GM23338 (cell line): ENCODE measurements at places on chromosomes 7 and 10. TPM values are rescaled to one million over a fixed set of nuclear protein-coding genes. Genes with fewer than 3 reads are reported as not detected.
A peak's percentile ranks its signal among the peaks of the same experiment; 100 is the strongest.

DNA sequence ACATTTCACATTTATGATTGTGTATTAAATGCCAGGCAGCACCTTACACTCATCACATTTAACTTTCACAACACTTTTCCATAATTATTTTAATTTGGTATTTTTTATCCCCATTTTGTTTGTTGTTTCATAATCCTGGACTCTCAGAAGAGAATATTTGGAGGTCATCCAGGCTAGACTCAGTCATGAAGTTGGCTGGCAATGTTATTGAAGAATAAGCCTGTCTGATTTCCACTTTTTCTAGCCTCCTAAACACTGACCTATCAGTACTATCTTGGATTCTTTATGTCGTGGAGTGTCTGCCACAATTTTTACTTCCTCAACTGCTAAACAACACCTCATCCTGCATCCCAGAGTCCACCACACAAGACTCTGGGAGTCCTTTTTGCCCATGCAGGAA, 372.3 kb upstream of the NRP1 start:
- DNase-seq, result no peak

GRCh38 chr7:103632005-103632639, 186.1 kb upstream of the SLC26A5 start:
- DNase-seq, result no peak

DNA sequence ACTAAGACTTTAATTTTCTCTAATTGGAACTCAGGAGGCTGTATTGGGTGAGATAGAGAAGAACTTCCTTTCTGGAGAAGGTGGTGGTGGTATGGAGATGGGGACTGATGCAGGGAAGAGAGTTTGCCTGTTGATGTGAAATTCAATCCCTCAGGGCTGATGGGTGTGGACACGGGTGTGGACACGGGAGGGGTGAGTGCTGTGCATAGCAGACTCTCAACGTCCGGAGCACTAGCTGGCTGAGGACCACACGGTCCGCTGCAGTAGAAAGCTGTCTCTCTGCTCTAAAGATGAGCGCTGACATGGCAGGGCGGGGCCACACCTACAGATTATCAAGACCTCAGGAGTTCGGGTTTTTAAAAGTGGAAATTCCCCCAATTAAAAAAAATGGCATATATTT, 148.5 kb upstream of the PITRM1 start:
- no peak for DNase-seq

The WASL gene
- 45.3 and 57.0 TPM in 2 replicates for total RNA-seq

GRCh38 chr10:66228887-66229286, 696.9 kb upstream of the LRRTM3 start:
- no peak for DNase-seq

DNA sequence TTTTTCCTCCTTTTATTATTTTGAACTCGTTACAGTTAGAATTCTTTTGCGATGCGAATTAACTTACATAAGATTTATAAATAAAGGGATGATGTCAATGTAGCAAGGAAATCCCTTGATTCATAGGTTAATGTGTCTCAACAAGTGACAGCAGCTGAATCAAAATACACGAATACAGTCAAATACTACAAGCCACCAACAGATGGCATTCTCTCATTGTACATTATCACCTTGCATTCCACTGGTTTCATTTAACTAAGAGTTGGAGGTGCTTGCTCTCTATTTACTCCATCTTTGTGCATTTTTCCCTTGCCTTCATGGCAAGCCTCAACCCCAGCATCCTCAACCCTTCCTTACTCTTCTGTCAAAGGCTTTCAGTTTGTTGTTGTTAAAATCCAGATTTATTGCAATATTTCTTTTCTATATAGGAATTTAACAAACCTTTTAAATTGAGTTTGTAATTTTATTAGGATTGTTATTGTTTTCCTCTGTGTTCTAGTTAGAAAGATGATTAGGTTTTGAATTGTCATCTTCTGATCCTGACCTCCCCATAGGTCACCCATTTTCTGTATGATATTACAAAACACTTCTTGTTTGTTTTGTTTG, 78.3 kb downstream of the SLC25A40 start:
- DNase-seq, result peak; percentile 81

DNA sequence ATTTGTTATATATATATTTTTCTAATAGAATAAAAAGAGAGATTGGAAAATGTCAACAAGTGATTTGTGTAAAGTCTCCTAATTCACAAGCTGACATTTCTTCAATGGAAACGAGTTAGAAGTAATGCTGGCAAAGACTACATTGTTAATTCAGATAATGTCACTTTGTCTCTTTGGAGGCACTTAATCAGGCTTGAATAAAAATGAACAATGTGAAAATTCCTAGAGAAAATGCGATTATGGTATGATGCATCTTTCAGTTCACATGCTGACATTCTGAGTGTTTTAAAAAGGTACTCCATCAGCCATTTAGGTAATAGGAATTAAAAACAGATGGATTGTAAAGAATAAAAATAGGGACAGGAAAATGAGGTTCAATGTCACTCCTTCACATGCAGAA, 100.1 kb downstream of the SLC13A1 start:
- DNase-seq, result no peak

GRCh38 chr7:128067983-128068382, 36.7 kb upstream of the LRRC4 start:
- no peak for DNase-seq

DNA sequence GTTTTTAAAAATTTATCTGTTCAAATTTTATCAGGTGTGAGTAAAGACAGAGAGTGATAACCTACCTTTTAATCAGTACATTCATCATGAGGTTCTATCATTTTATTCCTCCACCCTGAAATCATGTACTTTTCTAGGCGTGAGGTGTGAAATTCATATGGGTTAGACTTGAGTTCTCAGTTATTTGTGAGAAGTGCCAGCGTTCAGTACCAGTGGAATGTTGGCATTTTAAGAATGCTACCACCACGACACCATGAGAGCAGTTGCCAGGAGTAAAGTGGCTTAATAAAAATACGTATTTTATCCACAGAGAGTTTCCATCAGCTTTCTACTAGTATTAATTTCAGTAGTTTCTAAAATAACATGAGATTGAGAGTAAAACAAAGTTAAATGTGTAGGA, 104.1 kb upstream of the FERD3L start:
- peak; percentile 2 for DNase-seq

The SPDYE8 gene
- not detected in 2 replicates for total RNA-seq

GRCh38 chr10:77771450-77771849, 133.8 kb upstream of the KCNMA1 start:
- no peak for DNase-seq

DNA sequence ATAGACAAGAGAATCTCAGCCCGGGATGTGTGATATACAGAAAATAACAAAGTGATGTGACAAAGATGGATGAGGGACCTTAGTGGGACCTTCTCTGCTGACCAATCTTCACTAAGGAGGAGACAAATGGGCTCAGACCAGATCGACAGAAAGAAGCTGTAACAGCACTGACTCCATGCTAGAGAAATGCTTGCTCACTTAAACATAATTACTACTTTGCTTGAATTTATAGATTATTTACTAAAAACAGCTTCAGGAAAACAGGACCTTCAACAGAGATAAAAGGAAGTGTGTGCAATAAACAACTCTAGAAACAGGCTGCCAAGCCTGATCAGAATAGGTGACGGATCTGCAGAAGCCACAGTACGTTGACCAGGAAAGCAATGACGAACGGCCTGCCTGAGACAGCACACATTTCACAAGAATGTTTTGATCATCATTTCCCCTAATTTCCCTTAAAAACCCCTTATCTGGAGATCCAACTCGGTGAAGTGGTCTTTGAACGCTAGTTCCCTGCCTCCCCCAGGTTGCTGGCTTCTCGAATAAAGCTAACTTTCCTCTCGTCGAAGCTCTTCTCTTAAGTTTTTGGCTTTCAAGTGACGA, 98.4 kb upstream of the STEAP1B start:
- DNase-seq, result no peak

- no peak for DNase-seq
Observed at GRCh38 chr7:22842973-22843372, 20.3 kb upstream of the TOMM7 start.

- no peak for DNase-seq
Observed at GRCh38 chr10:119783665-119784027, 57.8 kb downstream of the INPP5F start.

DNA sequence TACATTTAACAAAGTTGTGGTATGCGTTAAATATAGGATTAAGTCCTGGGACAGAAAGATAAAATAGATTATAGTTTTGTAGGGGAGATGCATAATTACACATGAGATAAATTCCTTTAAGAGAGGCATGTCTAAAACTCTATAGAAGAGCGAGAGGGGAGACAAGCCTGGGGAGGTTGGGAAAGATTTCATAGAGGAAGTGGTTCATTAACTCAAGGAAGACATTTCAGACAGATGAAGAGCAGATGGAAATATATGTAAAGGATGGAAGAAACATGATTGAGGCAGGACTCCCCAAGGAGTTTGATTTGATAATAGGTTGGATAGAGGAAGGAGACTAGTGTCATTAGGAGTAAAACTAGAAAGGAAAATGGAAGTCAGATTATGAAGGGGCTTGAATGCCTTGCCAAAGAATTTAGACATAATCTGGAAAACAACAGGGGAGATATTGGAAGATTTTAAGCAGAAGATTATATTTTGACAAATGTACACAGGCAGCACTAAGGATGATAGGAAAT, 96.1 kb downstream of the PHTF2 start:
- no peak for DNase-seq

DNA sequence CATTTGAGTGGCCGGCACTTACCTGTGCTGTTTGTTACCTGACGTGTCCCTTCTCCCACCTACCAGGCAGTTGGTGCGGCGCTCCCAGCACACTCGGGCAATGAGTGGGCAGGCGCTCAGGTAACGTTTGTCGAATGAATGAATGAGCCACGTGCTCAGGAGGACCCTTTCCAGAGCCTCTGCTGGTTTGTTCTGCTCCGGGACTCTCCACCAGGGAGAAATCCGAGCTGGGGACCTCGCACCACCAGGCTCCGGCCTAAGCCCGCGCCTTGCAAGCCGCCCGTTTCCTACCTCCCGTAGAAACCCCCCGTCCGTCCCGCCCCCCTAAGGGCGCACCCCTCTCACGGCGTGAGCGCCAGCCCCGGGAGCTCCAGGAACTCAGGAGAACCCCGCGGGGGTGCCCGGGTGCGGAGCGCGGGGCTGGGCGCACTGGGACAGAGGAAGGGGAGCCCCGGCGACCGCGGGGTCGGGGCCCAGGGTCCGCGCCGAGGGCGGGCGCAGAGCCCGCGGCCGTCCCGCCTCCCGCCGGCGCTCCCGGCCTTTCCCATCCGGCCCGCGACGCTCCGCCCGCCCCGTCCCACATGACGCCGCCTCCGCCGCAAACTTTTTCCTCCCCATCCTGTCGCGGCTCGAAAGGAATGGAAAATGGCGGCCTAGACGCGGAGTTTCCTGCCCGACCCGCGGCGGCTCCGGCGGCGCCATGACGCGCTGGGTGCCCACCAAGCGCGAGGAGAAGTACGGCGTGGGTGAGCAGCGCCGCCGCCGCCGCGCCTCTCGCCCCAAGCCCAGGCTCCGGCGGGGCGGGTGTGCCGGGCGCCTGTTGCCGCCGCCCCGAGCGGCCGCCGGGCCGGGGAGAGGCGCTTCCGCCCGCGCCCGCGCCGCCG, at the start of gene DOCK1:
Gene DOCK1, plus strand, starts transcription at position 611 of the 884 bp plus-strand sequence. Its CDS starts 90 bp downstream, at position 701.
- peak; percentile 86 for DNase-seq

The NODAL gene
- total RNA-seq, result 28.4 and 29.9 TPM in 2 replicates

The TFPI2 gene
- total RNA-seq, result 11.2 and 13.3 TPM in 2 replicates

DNA sequence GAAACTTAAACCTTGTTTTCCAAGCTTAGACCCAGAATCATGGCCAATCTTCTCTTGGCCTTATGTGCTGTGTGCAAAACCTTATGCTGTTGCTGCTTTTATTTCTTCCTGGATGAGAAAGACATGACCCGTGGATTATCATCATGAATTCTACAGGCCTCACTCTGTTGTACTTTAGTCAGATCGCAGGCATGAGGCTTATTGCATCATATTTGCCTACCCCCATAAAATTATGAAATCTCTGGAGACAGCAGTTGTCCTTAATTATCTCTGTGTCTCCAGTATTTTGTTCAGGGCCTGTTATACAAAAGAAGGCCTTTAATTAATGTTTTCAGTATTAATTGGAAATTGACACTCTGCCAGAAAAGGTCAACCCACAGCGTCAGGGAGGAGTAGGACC, 71.6 kb downstream of the PLCE1 start:
- no peak for DNase-seq

DNA sequence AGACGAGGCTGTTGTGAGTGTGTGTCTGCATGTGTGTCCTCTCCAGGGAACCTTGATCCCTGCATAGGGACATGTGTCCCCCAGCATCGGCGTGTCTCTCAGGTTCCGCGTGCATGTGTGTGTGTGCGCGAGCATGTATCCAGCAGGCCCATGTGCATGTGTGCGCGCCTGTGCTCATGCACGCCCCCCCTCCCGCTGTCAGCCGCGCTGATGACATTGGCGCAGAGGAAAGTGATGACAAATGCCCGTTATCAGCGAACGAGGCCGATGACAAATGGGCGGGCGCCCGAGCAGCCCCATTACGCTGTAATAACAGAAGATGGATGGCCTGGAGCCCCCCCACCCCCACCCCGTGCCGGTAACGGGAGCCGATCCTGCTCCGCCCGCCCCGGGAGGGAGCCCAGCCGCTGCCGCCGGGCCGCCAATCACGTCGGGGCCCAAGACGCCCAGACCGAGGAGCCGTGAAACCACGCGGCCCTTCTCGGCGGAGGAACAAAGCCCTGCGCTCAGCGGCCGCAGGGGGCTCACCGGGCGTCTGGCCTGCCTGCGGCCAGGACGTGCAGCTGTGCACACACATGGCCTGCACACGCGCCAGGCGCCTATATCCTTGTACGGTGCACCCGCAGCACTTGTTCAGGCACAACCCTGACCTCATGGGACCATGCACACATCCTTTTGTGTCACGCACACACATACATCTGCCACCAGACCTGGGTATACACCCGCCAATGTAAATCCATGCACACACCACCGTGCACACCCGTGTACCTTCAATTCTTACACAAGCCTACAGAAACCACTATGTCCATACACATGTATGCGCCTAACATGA, 21.5 kb downstream of the POLL start:
- DNase-seq, result peak; percentile 77

DNA sequence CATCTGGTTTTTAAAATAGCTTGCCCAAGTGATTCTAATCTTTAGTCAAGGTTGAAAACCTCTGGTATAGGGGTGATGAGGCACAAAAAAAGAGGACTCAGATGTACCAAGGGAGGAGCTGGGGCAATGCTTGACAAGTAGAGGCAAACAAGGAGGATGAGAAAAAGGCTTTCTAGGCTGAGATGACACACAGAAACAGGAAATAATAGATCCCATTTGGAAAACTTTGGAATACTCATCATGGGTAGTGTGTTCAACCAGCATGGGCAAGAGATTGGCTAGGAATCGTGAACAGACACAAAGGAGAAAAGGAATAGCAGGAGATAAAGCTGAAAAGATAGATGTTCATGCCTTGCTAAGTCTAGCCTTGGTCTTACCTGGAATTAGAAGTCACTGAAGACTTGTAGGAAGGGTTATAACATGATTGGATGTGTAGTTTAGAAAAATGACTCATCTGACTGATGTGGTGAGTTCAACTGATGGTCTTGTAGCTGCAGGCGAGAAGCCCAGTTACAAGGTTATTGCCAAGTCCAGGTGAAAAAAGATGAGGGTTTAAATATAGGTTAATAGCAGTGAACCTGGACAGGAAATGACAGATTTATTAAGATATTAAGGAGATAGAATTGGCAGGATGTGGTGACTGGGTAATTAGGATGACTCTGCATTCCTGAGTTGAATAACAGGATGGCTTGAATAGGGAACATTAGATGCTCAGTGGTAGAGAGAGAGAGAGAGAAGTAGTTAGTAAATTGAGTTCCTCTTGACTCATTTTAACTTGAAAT, 214.0 kb upstream of the LRGUK start:
- DNase-seq, result no peak

The ENKUR gene
- total RNA-seq, result not detected in 2 replicates

GRCh38 chr10:117674646-117675045, 132.1 kb downstream of the EMX2 start:
- DNase-seq, result no peak
